ENCODE measurements at places on chromosomes 5 and 9.
A peak's percentile ranks its signal among the peaks of the same experiment; 100 is the strongest.

DNA sequence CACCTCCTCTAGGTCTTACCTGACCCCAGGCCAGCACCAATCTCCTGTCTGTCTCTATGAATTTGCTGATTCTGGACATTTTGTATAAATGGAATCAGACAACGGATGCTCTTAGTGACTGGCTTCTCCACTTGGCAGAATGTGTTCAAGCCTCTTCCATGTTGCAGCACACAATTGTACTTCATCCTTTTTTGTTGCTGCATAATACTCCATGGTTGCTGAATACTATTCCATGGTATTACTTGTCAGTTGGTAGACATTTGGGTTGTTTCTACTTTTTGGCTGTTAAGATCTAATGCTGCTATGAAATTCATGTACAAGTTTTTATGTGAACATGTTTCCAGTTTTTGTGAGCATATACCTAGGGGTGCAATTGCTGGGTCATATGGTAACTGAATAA, 34.3 kb upstream of the FCN1 start:
- H3K36me3 ChIP-seq, result no peaks in the 10 kb centered on the region
- no peak for DNase-seq
- H3K27me3 ChIP-seq, result no peaks in the 10 kb centered on the region
- no peaks in the 10 kb centered on the region for H3K4me1 ChIP-seq
- H3K4me3 ChIP-seq, result no peak overlapping the region

- H3K27me3 ChIP-seq, result no peaks in the 10 kb centered on the region
- H3K36me3 ChIP-seq, result no peaks in the 10 kb centered on the region
- no peak overlapping the region for H3K4me3 ChIP-seq
- DNase-seq, result no peak
Measured at GRCh38 chr5:142507531-142508372, 178.1 kb downstream of the FGF1 start.

DNA sequence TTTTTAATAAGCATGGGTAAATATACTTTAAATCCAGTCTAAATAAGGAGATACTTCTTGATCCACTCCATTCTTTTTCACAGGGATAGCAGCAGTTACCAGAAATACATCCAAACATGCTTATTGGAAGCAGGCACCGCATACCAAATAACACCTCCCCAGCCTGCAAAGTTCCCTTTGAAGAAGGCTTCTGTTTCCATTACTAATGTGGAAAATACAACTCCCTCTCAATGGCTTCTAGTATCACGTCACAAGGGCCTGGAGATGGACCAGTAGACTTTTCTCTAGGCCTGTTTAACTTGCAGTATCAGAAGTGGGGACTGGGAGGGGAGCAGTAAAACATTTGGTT, 20.8 kb downstream of the TMEM245 start:
- peaks cover 57% of the 10 kb centered on the region for H3K36me3 ChIP-seq
- peaks cover 84% of the 10 kb centered on the region for H3K4me1 ChIP-seq
- H3K4me3 ChIP-seq, result peak overlapping the region; percentile 22
- no peaks in the 10 kb centered on the region for H3K27me3 ChIP-seq
- DNase-seq, result no peak

DNA sequence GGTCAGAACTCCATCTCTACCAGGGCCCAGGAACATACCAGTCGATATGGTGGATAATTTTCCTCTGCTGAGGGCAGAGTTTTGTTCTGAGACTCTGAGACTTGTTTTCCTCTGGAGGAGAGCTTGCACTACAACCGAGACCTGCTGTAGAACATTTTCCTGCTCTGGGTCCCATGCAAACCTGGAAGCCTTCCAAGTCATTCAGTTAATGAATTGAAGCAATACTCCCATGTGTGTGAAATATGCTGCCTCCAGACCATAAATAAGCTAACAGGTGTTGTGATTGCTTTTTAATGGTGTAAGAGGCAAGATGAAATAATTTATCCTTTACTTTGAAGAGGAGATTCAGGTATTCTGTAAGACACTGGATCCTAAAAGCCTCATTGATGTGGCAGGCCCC, 372.8 kb downstream of the TMEM167A start:
- H3K36me3 ChIP-seq, result no peaks in the 10 kb centered on the region
- H3K27me3 ChIP-seq, result peaks cover 3% of the 10 kb centered on the region
- no peak overlapping the region for H3K4me3 ChIP-seq

DNA sequence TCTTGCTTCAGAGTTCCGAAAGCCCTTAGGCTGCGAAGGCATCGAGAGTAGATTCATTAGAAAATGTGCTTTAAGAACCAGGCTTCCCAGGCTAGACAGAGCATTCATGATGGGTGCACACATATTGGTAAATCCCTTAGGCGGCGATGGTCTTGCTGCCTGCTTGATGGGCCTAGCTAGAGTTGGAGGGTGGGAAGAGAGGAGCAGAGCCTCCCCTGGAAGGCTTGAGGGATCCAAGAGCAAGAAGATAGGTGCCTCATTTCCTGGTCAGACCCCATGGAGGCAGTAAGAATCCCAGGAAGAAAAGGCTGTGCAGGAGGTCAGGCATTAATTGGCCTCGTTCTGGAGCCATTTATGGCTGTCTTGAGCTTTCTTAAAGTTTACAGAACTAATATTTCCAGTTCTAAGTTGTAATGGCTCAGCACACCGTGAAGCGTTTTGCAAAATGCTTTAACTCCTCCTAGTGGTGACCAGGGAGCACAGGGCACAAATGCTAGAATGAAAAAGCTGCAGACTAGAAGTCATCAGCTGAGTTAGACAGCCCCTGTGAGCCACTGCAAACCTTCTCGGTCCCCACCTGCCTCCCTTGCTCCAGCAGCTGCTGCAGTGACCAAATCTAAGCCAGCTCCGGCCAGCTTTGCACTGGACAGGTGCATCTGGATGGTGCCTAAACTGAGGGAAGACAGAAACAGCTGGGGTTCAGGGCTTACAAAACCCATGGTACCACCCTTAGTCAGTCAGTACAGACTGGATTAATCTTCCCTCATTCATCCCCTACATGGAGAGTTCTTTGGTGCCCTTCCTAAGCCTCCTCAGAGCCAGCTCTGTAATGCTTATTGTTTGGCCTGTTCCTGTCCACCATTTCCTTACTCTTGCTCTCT, 14.7 kb downstream of the SLC45A2 start:
- no peak for DNase-seq
- H3K27ac ChIP-seq, result no peak overlapping the region
- no peaks in the 10 kb centered on the region for H3K27me3 ChIP-seq
- H3K36me3 ChIP-seq, result no peaks in the 10 kb centered on the region
- H3K4me1 ChIP-seq, result peaks cover 15% of the 10 kb centered on the region

DNA sequence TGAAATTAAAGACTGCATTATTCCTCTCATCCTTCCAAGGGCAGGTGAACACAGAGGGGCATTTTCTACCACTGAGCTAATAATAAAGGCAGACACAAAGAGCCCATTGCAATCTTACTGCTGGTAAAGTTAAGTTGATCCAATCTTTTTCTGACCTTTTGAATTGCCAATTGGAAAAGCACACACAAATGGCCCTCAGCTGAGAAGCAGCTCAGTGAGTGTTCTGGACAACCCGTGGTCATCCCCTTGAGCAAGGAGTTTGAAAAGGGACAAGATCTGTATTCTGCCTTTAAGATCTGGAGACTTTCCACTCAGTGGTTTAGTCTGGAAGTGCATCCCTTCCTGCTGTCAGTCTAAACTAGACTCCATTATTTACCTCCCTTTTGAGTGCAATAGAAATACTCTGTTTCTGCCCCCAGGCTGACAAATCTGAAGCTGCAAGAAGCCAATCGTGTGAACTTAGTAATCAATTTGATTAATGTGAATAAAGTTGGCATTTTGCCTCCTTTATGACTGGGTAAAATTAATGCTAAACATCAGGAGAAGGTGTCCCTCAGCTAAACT, 835.7 kb downstream of the MAT2B start:
- no peaks in the 10 kb centered on the region for H3K27me3 ChIP-seq
- H3K36me3 ChIP-seq, result no peaks in the 10 kb centered on the region
- no peak for DNase-seq
- no peak overlapping the region for H3K27ac ChIP-seq

Data from activated naive CD8-positive, alpha-beta T cell treated with anti-CD3 and anti-CD28 coated beads, Interleukin-2, amount 50 U/mL, for 24 hours (primary cell).